ENCODE measurements at places on chromosomes 5 and 9.
A peak's percentile ranks its signal among the peaks of the same experiment; 100 is the strongest.

DNA sequence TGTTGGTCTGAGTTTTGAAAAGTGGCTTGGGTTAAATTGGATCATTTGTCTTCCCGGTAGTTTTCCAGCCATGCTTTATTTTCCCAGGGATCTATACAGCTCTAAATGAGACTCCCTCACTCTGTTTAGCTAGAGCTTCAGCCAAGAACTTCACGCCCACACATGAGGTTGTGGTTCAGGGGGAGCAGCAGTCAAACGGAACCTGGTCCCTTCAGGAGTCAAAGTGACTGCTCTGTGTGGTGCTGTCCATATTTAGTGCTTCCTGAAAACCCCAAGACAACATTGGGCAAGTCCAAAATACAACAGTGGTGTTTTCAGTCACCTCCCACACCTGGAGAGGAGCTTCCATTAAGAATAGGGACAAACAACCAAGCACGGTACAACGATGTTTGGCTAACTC is 90.5 kb downstream of the ANKH start:
- DNase-seq = no peak

GRCh38 chr9:22079873-22080341 is 70.8 kb upstream of the CDKN2B start:
- no peak for DNase-seq

GRCh38 chr5:115372146-115372545 is 75.7 kb upstream of the CCDC112 start:
- no peak for DNase-seq

GRCh38 chr9:136190656-136191055 is 14.3 kb downstream of the LHX3 start:
- DNase-seq = no peak

DNA sequence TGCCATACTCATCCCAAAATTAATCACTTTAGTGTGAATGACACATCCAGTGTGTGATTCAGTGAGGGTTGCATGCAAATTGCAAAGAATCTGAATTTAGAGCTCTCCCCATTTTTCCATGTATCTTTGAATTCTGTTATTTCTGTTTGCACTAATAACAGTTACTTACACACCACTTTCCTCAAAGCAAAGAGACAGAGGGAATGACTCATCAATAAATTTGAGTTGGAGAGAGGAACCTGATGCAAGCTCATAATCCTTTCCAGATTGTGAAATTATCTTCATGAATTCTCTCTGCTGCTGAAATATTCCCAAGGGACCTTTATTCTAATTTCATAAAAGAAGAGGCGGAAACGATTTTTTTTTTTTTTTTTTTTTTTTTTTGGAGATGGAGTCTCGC is 204.8 kb downstream of the CDH9 start:
- DNase-seq = no peak

DNA sequence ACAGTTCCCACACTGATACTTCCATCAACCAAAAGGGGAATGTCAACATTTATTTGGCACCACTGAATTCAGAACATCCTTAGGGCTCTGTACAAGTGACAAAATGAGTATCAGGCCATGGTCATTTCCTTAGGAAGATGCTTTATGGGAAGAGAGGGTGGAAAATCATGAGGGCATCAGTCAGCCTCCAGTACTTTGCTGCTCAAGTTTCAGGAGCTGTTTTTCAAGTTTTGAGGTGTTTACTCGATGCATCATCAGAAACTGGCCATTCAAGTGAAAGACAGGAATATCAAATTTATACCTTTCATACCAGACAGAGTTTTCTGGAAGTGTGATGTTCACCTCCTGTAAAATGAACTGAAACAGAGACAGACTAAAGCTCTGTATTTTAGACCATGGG is 21.2 kb upstream of the MARCHF3 start:
- no peak for DNase-seq

DNA sequence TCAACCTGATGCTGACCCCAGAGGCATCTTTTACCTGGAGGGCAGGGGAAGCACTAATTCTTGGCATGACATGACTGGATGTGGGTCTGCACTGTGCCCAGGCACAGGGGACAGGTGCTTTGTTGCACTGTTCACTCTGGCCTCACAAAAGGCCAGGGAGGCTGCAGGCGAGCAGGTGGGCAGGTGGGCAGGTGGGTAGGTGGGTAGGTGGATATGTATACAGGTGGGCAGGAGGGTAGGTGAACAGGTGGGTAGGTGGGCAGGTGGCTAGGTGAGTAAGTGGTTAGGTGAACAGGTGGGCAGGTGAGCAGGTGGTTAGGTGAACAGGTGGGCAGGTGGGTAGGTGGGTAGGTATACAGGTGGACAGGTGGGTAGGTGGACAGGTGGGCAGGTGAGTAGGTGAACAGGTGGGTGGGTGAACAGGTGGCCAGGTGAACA is 1.5 kb downstream of the PAEP start:
- no peak for DNase-seq

GRCh38 chr9:27398982-27399653 is 102.2 kb upstream of the EQTN start:
- no peak for DNase-seq

DNA sequence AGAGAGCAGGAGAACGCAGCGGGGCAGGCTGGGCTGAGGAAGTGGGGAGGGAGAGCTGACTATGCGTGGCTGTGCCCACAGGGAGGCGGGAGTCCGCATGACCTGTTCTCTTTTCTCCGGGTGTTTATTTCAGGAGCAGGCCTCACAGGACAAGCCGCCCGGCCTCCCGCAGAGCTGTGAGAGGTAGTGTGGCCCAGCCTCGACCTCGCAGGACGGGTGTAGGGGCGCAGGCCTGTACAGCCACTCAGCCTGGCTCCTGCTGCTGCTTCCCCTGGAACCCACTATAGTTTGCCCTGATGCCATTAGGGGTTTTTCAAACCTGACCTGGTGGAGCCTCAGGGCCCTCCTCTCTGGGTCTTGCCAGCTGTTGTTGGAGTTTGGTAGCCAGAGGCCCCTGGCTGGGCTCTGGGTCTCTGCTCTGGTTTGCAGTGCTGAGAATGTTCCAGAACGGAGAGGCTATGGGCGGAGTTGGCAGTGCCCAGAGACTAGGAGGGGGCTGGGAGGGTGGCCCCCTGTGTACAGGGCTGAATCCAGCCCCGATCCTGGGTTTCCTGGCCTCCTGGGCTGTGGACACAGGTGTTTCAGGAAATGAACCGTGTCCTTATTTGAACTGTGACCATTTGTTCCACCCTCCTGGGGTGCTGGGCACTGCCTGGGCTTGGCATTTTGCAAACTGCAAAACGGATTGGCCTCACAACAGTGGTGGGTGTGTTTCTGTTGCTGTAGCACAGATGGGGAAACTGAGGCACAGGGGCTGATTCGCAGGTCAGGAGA is 78.8 kb downstream of the WNK2 start:
- DNase-seq = no peak

DNA sequence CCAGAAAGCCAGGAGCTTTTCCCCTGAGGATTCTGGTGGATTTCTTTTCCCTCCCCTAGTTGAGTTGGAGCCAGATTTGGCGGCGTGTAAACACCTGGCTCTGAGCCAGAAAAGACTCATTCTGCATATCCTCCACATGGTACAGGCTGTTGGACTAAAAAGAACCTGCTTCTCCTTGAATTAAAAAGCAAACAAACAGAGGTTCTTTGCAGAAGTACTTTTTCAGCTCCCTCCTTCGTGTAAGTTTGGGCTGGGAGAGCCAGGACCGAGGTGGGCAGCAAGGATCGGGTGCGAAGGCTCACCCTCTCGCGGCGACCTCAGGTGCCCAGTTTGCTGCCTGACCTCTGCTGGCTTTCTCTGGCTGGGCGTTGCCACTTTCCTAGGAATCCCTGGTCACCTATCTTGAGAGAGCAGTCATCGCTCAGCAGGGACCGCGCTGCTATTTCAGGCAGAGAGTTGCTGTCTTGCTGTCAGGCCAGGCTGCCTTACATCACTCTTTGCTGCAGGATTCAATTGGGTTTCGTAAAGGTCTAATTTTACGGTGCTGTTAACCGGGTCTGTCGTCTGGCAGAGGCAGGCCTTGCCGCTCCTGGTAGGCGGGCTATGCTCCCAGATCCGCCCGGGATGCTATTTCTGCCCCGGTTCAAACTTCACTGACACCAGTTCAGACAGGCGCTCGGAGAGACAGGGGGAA is 3.2 kb downstream of the PAPPA start:
- no peak for DNase-seq

GRCh38 chr9:90515510-90515909 is 127.1 kb downstream of the DIRAS2 start:
- no peak for DNase-seq

DNA sequence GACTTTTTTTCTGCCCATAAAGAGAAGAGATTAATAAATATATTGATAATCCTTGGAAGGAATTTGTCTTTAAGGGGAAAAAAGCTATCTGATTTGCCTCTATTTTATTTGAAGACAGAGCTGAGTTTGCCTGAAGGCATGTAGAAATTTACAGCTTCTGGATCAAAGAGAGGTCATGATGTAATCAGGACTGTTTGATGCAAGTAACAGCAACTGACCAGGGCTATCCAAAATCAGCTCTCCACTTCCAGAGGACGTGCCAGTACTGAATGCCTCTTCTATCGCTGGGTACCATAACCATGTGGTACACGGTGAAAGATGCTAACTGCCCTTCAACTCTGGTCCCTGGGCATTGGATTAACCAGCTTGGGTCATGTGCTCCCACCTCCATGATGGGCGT is 90.6 kb downstream of the ZFAND5 start:
- no peak for DNase-seq

DNA sequence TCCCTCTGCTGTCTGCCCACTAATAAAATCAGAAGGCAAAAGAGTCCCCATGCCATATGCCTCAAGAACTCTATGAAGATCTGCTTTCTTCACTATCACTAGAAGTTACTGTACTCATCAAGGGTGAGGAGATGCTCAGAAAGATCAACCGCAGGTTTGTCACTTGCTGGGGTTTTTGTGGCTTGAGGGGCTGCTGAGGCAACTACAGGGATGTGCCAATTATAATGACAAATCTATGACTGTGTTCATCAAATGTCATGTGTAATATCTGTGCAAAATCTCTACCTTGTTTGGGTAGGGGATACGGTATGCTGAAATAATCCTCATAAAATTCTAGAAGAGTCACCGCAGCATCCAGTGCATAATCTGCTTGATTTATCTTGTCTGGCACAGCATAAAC is 13.0 kb downstream of the ERAP1 start:
- no peak for DNase-seq

GRCh38 chr5:141560725-141561483 is 57.9 kb downstream of the DIAPH1 start:
- peak; percentile 74 for DNase-seq

- DNase-seq = no peak
Measured at GRCh38 chr9:70407081-70407503, 7.4 kb downstream of the KLF9 start.

GRCh38 chr9:136536051-136536720 is 9.7 kb downstream of the NOTCH1 start:
- no peak for DNase-seq

DNA sequence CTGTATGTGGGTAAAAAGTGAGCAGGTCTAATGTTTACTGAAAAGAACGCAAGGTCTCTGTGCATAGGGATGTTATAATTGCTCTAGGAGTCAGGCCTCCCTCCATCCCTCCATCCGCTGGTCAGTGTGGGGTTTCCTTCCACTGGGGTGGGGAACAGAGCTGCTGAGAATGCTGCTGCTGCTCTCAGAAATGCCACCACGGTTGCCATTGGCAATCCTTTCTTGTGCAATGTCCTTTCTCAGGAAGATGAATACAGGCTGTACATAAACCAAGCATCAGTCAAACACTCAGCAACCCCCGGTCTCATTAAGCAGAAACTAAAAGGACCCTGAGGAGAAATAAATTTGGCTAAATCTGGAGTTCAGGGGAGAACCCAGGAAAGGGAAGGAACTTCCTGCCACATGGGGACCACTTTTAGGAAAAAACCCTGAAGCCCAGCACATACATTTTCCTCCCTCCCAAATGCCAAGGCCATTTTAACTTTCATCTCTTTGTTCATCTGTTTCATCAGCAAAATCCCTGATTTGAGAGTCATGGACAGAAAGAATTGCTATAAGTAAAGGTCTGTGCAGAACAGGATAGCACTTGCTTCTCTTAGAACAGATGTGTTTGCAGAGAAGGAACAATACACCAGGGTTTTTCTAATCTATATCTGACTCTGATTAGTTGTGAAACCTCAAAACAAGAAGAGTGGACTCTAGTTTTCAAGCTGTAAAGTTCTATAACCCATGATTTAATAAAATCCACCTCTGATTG is 70.4 kb upstream of the SLC1A3 start:
- no peak for DNase-seq

DNA sequence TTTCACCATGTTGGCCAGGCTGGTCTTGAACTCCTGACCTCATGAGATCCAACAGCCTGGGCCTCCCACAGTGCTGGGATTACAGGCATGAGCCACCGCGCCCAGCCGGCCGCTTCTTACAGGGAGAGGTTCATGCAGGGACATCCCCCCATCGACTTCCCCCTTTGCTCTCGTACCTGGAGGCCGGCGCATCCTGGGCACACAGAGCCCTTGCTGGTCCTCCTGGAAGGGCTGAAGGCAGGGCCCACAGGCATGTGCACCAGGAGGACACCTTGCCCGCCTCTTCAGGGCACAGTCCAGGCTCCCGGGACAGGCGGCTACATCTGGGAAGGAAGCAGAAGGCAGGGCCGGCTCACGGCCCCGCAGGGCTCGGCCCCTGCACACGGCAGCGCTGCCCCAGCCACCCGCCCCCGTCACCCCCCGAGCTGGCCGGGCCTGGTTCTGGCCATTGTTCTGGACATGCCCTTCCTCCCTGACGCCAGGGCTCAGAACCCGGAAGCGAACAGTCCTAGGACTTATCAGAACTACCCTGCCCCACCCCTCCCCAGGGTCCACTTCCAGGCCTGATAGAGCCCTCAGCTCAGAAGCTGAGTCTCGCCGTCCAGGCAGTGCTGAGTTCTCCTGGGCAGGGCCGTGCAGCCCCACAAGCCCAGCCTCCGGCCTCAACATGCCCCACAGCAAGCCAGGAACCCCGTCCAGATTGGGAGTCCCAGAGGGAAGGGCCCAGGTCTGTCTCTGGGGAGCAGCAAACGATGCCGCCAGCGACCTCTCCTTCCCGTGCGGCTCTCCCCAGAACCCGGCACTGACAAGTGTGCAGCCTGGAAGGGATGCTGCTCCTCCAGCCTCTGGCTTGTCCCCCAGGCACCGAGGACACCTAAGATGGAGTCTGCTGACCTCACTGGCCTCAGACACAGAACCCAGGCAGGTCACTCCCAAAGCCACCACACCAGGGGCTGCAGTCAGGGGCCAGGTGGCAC is 2.9 kb downstream of the NPDC1 start:
- no peak for DNase-seq

- no peak for DNase-seq
Measured at GRCh38 chr5:106601620-106602019, 1069.1 kb downstream of the EFNA5 start.

DNA sequence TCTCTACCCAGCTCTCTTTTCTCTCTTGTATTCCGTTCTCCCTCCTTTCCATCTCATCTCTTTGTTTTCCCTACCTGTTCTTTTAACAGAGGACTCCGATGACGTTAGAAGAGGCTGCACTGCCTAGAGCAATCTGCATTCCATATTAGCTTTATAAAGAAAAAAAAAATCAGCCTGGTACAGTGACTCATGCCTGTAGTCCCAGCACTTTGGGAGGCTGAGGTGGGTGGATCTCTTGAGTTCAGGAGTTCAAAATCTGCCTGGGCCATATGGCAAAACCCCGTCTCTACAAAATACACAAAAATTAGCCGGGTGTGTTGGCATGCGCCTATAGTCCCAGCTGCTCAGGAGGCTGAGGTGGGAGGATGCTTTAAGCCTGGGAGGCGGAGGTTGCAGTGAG is 49.0 kb downstream of the DAPK1 start:
- no peak for DNase-seq
